ENCODE measurements at places on chromosomes 16 and 17.

- no peak for DNase-seq
Measured at GRCh38 chr17:13917634-13918033, 151.7 kb upstream of the COX10 start.

DNA sequence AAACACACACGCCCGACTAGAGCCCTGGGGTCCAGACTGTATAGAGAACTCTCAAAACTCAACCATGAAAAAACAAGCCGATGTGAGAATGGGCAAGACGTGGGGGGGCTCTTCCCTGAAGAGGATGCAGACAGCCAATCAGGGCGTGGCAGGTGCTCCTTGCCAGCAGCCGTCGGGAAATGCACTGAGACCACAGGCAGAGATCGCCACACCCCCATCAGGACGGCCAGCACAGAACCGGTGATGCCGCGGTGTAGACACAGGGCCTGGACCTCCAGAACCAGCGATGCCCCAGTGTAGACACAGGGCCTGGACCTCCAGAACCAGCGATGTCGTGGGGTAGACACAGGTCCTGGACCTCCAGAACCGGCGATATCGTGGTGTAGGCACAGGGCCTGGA is 169.2 kb downstream of the LAT start:
- no peak for DNase-seq

GRCh38 chr16:58027161-58027915 is 1.8 kb downstream of the MMP15 start:
- no peak for DNase-seq

DNA sequence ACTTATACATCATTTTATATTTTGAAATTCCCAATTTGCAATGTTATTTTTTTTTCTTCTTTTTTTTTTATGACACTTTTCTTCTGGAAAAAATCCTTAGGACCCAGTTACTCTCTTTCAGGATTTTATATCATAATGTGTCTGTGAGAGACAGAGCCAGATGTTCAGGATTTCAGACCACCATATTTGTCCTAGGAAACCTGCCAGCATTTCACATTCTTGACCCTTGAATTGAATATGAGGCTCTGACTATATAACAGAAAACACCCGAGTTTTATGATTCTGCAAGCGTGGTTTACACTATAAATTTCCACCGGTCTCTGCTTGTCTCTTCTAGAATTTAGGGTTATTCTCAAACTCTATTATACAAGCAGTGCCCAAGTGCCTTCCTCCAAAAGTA is 621.0 kb downstream of the WWOX start:
- no peak for DNase-seq

All from activated CD4-positive, alpha-beta T cell treated with anti-CD3 and anti-CD28 coated beads, Interleukin-2, Interleukin-6, amounts not matched to agents 100 ng/mL and 50 ng/mL, durations not matched to agents 16 hours and 8 hours (primary cell).